Astrocyte of the hippocampus (primary cell): ENCODE measurements at places on chromosomes 6 and 20.

DNA sequence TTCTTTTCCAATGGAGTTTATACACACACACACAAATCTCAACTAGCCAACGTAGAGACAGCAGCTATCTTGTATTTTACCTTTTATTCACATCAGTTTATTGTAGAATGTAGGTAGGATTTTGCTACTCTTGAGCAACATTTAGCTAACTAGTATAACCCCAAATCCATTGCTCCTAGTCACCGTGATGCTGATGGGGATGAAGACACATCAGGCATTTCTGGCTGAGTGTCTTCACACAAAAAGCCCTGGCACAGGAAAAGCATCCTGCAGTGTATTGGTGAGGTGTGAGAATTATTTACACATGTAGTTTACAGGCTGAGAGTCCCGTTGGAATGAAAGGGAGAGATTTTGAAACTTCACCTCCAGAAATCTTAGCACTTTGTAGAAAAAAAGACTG is 65.9 kb upstream of the FBXL4 start:
- DNase-seq: no peak

DNA sequence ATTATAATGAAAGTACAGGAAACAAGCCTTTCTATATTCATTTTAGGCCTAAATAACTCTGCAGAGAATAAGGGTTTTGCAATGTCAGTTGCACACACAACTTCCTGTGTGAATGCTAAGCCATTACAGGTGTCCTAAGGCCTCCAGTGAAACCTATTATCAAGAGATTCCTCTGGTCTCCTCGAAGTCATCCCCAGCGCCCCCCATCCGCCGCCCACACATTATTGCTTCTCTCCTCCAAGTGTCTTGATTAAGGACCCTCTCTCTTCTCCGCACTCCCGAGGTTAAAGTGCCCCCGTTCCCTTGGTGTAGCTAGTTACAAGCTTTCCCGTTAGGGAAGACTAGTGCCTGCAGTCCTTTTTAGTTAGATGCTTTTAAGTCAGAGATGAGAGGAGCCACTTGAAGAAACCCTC is 1.3 kb downstream of the HIVEP2 start:
- DNase-seq: peak; percentile 33

- DNase-seq: peak; percentile 78
These were observed 34.3 kb upstream of the ZBP1 start for GRCh38 chr20:57654363-57654997.

DNA sequence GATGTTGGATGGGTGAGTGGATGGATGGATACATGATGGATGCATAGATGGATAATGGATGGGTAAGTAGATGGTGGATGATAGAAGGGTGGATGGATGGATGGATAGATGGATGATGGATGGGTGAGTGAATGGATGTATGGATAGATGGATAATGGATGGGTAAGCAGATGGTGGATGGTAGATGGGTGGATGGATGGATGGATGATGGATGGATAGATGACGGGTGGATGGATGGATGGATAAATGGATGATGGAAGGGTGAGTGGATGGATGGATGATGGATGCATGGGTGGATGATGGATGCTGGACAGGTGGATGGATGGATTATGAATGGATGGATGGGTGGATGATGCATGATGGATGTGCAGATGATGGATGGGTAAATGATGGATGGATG is 175.5 kb downstream of the TAF4 start:
- no peak for DNase-seq

DNA sequence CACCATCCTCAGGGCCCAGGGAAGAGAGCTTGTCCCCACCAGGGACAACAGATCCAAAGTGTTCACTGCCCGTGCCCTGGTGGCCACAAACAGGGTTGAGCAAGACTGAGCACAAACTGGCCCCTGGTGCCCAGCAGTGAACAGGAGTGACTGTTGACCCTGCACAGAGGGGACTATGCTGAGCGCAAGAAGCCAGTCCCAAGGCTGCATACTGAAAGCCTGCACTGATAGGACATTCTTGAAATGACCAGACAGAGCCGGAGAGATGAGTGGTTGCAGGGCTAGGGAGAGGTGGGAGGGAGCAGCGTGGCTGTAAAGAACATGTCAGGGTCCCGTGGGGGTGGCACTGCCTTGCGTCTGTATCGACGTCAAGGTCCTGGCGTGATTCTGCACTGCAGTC is 2.9 kb upstream of the FNDC11 start:
- no peak for DNase-seq

DNA sequence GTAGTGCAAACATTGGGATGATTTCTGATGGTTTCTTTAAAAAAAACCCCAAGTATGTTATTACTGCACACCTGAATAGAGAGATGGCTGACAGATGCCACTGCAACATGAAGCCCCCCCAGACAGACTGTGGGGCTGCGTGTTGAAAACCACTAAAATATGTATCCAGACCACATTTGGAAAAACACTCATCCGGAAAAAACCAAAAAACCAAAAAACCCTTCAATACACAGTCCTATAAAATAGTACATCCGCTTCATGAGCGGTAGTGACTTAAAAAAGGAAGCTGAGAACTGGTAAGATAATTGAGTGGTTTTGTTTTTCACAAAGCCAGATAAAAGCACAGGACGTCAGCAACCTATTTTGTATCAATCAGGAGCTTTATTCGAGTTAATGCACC is 47.1 kb upstream of the EDN3 start:
- DNase-seq: no peak

- DNase-seq: no peak
These were observed at the start of gene BIRC7 for GRCh38 chr20:63235399-63235983. Gene BIRC7, plus strand, starts transcription at chr20:63235905. Its CDS starts 192 bp downstream, at chr20:63236097.

DNA sequence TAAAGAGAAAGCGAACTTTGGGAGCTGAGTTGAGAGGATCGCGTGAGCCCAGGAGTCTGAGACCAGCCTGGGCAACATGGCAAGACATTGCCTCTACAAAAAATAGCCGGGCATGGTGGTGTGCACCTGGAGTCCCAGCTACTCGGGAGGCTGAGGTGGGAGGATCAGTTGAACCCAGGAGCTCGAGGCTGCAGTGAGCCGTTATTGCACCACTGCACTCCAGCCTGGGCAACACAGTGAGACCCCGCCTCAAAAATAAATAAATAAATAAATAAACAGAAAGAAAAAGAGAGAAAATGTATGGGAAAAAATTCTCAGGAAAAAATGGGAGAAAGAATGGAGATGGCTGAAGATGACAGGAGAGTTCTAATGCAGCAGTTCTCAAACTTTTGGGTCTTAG is 2.5 kb downstream of the C20orf202 start:
- DNase-seq: no peak

DNA sequence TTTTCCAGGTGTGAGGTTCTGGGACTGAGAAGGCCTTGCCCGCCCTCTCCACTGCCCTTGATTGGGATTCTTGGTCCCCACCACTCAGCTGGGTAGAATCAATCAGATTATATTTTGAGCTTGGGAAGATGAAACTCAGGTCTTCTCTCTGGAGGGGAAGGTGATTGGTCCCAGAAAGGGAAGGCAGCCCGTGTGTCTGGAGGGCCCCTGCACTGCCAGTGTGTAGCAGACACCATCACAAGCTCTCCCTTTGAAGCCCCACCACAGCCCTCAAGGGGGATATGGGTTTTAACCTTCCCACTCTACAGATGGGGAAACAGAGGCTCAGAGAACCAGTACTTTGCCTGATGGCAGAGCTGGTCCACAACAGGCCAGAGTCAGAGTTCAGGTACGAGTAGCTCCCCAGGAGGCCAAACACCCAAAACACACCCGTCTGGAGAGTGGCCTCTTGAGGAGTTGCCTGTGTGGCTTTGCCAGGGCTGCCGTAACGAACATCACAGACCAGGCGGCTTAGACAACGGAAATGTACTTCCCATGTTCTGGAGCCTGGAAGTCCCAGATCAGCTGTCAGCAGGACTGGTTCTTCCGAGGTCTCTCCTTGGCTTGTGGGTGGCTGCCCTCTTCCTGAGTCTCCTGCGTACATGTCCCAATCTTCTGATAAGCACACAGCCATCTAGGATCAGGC is 205.6 kb downstream of the SYNDIG1 start:
- no peak for DNase-seq

GRCh38 chr20:33649201-33649681 is 12.9 kb upstream of the C20orf144 start:
- no peak for DNase-seq

DNA sequence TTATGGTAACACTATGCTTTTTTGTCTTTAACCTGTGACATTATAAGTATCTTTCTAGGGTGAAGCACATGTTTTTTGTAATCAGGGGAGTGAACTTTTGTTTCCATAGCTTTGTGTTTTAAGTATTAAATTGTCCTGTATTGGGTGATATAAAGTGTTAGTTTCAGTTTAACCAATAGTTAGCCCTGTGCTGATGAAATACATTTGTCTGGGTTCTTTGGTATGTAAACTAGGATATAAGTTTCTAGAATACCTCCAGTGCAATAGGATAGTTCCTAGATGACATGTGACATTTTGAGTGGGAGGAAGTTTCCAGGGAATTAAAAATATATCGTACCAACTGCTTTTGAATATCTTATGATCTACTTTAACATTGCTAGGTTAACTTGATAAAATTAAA is 611.0 kb upstream of the MARCKS start:
- no peak for DNase-seq

DNA sequence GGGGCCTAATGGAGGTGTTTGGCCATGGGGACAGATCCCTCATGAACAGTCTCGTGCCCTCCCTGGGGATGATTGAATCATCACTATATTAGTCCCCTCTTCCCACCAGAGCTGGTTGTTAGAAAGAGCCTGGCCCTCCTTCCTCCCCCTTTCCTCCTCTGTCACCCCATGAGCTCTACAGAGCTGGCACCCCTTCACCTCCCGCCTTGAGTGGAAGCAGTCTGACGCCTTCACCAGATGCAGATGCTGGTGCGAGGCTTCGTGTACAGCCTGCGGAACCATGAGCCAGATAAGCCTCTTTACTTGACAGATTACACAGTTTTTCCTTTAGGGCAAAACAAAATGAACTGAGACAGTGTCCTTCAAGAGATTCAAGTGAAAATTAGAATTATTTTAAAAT is 74.4 kb upstream of the RIPOR2 start:
- no peak for DNase-seq

- no peak for DNase-seq
These were observed 303.5 kb upstream of the TSHZ2 start for GRCh38 chr20:52668626-52669025.

DNA sequence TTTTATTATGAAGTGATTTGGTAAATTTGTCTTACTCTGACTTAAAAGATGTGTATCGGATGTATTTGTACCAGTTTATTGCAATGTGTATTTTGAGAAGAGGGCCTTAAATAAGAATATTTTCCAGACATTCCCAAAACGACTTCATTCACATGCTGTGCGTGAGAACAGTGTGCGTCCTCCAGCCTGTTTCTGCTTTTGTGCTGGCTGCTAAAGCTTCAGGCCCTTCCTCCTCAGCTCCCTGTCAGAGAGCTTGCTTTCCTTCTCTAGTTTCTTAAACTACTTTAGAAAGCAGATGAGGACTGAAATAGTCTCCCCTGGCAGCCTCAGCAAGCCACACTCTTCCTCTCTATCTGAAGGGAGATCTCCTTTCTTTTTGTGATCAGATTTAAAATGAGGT is 157.8 kb downstream of the SAMD5 start:
- no peak for DNase-seq

DNA sequence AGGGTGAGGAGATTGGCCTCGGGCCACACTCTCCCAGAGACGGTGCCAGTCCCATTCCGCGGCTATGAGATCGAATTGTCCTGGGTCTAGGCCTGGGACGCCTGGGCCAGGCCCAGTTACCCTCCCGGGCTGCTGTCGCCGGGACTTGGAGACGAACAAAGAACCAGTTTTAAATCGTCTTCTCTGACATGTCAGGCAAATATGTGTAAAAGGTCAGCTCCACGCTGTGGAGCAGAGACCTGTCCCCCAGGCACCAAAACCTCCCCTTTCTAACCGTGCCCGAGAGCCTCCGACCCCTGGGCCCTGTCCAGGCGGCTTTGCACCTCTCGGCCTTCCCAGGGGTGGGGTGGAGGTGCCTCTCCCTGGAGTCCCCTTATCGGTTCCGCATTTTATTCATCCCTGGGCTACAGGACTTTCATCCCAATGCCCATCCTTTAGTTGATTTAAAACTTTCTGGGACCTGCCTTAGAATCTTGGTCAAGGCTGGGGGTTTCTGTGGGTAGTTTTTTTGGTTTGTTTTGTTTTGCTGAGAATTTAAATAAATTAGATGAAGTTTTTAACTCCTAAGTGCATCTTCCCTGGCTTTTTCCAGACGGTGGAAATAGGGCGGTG is 5.8 kb upstream of the TFAP2A start:
- no peak for DNase-seq

GRCh38 chr6:87753131-87753685 is 51.2 kb upstream of the AKIRIN2 start:
- no peak for DNase-seq

DNA sequence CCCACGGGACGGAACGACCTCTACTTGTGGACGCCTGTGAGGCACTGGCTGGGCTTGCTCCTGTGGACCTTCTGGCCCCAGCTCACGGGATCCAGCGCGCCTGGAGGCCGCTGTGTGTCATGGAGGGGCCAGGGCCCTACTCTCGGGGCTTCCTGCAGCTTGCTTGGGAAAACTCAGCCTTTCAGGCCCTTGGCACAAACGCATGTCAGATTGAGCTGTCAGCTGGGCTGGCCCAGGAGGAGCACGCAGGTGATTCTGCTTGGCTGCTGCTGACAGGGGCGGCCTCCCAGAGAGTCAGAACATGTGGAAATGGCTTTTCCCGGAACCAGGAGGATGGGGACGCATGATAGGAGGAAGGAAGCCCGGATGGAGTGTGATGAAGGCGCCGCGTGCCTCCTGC is 39.7 kb downstream of the TMEM181 start:
- no peak for DNase-seq

- no peak for DNase-seq
These were observed 214.8 kb upstream of the RREB1 start for GRCh38 chr6:6892744-6893583.

GRCh38 chr6:74658391-74658790 is 547.5 kb downstream of the COL12A1 start:
- DNase-seq: no peak

GRCh38 chr6:144123836-144124235 is 26.5 kb upstream of the STX11 start:
- DNase-seq: no peak

GRCh38 chr20:11255860-11256259 is 582.1 kb upstream of the JAG1 start:
- no peak for DNase-seq

DNA sequence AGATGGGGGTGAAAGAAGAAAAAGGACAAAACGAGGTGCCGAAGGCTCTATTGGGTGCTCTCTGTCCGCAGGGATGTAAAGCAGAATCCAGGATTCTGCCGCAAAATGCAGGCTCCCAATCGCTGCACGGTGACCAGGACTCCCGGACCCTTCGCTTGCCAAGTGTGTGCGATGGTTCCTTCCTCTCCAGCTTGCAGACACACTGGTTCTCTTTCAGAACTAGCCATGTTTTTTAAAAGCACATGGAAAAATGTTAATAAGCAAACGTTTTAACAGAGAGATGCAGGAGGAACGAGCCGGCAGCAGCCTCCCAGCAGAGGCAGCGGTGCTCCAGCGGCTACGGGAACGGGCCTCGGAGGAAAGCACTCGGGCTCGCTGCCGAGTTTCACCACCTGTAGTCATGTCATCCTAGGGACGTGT is 59.6 kb downstream of the ZNF831 start:
- peak; percentile 12 for DNase-seq

GRCh38 chr6:2632368-2632767 is 118.4 kb downstream of the MYLK4 start:
- peak; percentile 81 for DNase-seq

- no peak for DNase-seq
These were observed 147.7 kb downstream of the SH3BGRL2 start for GRCh38 chr6:79778816-79779215.

- peak; percentile 81 for DNase-seq
These were observed 38.3 kb upstream of the SLC32A1 start for GRCh38 chr20:38685853-38686473.

GRCh38 chr6:98871057-98871456 is 36.7 kb downstream of the POU3F2 start:
- DNase-seq: peak; percentile 65
